ENCODE measurements at places on chromosomes 6 and 20.
A peak's percentile ranks its signal among the peaks of the same experiment; 100 is the strongest.

DNA sequence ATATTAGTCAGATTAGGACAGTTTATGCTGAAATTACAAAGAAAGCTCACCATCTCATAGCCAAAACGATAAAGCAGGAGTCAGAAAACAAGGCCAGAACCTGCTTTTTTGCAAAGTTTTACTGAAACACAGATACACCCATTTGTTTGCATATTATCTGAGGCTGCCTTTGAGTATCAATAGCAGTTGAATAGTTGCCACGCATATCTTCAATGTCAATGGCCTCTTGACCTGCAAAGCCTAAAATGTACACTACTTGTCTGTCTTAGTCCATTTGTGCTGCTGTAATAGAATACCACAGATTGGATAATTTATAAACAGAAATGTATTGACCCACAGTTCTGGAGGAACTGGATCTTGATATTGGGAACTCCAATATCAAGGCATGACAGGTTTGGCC is 94.1 kb upstream of the NT5E start:
- no peak for DNase-seq

GRCh38 chr6:82882363-82883023 is 183.1 kb downstream of the UBE3D start:
- DNase-seq: no peak

GRCh38 chr20:61295682-61296628 is 43.9 kb downstream of the CDH4 start:
- peak; percentile 66 for DNase-seq

DNA sequence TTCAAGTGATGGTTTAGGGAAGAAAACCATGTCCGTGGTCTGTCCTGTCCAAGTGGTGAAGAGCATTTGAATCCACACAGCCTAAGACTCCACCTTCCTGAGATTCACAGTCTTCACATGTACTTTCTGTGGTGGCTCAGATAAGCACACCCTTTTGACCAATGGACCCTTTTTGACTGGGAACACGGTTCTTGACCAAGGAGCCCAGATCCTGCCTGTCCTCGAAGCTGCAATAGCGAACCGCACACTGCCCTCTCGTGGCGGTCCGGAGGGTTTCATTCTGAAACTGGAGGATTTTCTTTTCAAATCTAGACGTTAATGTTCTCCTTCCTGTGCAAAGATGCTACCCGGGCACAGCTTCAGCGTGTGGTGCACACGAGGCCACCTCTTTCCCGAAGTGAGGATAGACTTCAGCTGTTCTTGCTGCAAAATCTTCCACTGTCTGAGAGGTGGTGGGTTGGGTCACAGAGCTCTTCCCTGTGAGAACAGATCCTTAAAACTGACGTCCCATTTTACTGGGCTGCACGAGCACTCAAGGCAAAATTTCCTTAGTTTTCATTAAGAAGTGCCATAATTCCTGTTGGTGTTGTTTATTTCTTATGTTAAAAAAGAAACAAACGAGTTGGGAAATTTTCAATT is 90.5 kb downstream of the SYNJ2 start:
- peak; percentile 75 for DNase-seq

GRCh38 chr6:98975421-98975820 is 27.7 kb upstream of the FBXL4 start:
- no peak for DNase-seq

GRCh38 chr6:32972353-32973143 is 4.2 kb downstream of the BRD2 start:
- no peak for DNase-seq

DNA sequence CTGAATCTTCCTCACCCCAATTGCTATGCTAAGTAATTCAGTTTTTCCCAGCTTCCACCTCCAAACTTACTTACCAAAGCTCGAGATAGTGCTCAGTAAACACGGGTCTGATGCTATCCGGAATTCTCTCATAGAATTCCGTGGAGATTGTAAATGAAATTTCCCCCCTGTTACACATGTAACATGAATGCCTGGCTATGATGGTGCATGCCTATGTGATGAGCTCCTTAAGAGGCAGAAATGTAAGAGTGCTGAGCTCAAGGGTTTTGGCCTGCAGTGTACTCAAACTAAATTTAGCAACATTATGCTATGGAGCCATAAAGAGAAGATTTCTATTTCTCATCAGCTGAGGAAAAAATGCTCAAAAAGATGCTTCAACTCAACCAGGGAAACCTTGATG is 133.4 kb upstream of the FUT9 start:
- DNase-seq: peak; percentile 8

DNA sequence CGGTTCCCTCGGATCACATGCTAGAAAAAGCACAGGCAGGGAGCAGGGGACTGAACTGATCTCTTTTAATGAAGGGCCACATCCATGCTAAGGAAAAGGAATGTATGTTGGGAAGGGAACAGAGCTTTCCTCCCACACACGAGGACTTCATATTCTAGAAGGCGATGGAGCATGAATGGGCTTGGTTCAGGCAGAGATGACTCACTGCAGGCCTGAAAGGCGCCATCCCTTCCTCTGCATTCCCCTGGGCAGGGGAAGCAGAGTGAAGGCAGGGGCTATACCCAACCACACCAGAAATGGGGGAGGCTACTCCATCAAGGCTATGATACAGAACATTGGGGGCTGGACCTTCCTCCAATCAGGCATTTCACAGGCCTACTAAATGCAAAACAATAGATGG is 30.6 kb downstream of the ELMO2 start:
- DNase-seq: peak; percentile 40

DNA sequence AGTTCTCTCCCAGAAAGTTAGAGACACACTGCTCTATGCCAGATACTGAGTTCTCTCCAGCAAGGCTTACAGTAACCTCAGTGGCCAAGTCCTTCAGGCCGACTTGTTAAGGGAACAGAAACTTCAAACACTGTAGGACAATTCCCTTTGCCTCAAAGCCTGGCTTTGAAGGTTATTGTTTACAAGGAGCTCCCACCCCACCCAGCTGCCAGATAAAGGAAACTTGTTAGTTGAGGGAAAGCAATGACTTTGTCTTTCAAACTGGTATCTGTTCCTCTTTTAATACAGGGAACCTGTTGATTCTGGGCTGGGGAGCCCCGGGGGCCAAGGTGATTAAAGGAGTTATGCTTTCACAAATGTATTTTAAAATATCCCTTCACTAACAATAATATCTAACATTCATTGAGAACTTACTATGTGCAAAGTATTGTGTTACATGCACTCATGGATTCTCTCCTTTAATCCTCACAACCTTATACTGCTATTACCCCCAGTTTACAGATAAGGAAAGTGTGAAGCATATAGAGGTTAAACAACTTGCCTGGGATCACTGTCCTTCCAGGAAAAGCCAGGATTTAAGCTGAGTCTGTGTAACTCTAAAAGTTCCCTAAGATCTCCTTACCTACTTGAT is 27.6 kb upstream of the CDKN1A start:
- no peak for DNase-seq

DNA sequence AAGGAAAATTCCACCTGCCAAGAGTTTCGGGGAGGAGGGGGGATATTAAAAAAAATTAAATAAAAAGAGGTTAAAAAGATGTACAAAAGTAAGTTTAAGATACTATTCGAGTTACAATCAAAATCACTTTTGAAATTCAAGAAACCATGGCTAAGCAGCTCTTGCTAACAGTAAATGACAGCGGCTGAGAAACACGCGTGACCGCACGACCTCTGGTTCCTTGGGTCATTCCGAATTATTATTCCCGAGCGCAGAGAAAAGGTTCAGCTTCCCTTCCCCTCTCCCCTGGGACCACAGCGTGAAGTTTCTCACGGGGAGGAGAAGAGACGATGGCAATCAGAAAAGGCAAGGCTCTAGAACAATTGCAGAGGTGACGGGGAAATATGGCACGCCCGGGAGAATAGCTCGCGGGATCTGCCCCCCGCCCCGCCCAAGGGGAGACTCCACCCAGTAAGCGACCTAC is 496 bp downstream of the TMEM242 start:
- no peak for DNase-seq

DNA sequence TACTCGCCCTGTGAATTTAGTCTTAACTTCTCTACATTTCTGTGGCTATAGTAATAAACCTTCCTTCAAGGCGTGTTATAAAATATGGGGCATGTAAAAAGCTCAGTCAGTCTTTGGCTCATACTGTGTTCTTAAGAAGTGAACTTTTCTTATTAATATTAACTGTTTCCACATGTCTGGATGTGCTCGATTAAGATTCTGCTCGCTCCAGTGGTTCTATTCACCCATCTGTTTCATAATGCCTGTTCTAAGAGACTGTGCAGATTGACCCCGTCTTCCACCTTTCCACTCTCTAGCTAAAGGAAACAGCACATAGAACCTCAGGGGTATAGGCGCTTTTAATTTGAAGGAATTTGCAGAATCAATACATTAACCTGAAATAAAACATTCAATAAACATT is 99.9 kb downstream of the L3MBTL3 start:
- no peak for DNase-seq

GRCh38 chr6:85516168-85516567 is 66.3 kb downstream of the NT5E start:
- DNase-seq: peak; percentile 23

DNA sequence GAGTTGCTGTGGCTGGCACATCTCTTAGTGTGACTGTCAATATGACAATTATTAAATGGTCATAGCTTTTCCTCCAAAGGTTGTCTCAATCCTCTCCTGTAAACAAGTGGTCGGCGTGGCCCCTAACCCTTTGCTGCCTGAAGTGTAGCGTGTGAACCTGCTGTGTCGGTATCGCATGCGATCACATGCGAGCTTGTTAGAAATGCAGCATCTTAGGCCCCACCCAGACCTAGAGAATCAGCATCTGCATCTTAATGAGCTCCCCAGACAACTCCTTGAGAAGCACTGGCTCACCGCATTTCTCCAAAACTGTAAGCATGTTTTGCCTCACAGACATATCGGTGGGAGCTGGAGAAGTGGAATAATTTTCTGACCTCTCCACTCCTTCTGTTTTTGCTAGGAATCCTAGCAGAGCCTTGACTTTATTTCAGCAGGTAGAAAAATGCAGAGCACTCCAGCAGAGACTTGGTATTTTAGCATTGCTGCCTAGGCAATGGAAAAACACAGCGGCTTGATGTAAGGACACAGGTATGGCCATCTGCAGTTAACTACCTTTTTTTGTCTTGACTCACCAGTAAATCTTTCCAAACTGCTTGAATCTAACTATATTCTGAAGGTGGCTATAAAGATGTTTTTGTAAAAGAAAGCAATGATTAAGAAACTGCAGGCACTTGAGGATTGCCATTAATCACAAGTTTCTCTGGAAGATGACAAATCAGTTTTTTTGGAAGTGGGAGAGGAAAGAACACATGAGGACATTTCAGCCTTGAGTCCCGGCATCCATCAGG is 67.6 kb downstream of the PSMG4 start:
- DNase-seq: no peak

DNA sequence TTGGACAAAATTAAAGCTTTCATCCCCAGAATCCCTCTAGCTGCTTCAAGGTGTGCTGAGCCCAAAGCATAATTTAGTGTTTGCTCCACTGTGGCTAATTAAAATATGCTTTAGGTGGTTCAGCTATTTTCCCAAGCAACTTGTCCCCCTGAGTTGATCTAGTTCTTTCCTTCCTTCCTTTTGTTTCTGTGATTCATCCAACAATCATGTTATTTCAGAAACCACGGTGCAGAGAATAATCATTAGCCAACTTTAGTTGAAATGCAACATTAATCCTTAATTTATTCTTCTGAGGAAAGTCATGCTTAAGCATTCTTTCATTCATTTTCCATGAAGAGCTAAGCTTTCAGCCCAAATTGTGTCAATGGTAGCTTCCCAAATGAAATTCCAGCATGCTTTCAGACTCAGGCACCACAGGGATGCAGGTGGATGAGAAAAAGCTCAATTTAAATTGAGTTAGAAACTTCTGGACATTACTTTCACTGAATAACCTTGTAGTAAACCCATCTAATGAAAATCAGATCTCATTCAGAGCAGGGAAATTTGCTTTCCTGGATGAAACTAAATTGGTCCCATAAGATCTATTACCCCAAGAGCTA is 209.0 kb upstream of the NT5E start:
- DNase-seq: no peak

- DNase-seq: no peak
Measured at GRCh38 chr6:11298651-11299420, 66.4 kb upstream of the NEDD9 start.

DNA sequence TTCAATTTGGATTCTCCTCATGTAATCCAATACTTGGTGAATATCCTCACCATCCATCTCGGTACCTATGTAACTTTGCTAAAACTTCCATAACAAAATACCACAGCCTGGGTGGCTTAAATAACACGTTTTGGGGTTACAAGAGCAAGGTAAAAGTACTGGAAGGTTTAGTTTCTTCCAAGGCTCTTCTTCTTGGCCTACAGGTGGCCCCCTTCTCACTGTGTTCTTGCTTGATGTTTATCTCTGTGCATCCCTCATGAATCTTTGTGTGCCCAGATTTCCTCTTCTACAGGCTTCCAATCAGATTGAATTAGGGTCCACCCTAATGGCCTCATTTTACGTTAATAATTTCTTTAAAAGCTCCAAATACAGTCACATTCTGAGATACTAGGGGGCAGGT is 163.3 kb upstream of the HCRTR2 start:
- DNase-seq: no peak

DNA sequence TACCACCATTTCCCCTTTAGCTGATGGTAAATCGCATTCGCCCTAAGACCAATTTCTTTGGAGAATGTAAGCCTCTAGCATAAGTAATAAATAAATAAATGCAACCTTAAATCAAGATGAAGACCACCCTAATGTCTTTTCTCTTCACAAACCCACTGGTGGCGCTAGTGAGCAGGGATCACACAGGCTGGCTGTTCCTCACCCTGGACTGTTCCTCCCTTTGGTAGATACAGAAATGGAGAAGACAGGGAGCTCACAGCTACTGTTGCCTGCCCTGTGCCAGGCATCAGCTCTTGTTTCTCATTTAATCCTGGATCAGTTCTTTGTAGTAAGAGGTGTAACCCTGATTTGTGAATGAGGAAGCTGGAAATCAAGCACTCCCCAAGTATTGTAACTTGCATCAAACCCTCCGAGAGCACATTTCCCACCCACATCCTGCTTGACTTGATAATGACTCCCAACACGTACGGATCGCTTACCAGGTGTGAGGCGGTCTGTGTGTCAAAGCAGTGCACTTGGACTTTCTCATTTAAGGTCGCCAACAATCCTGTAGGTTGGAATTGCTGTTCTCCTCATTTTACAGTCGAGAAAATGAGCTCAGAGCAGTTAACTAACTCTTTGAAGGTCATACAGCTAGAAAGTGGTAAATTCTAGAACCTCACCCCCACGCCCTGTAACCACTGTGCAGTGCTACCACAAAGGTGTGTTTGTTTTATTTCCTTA is 236.1 kb downstream of the TSHZ2 start:
- DNase-seq: no peak

DNA sequence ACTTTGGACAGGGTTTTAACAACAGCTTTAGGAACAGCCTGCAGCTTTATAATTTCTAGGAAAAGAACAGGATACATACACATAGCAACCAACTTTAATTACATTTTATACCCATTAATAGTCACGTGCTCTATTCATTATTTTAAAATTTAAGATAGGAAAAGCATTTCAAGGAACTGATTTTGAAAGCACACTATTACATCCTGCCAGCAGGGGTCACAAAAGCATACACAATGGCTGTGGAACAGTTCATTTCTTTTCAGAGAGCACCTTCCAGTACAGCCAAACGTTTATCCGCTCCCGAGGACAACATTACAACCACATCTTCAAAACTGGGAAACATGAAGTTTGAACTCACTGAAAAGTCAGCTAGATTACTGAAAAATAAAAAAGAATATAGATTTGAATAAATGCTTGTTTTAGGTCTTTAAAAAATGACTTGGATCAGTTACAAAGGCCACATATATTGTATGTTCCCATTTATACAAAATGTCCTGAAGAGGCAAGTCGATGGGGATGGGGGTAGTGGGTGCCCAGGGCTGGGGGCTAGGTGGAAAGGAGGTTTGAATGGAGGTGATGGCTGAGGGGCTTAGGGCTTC is 104.6 kb upstream of the EXOC2 start:
- DNase-seq: peak; percentile 27

Data from HT1080 (cell line).